ENCODE measurements at places on chromosomes 12 and 14.
A peak's percentile ranks its signal among the peaks of the same experiment; 100 is the strongest.

DNA sequence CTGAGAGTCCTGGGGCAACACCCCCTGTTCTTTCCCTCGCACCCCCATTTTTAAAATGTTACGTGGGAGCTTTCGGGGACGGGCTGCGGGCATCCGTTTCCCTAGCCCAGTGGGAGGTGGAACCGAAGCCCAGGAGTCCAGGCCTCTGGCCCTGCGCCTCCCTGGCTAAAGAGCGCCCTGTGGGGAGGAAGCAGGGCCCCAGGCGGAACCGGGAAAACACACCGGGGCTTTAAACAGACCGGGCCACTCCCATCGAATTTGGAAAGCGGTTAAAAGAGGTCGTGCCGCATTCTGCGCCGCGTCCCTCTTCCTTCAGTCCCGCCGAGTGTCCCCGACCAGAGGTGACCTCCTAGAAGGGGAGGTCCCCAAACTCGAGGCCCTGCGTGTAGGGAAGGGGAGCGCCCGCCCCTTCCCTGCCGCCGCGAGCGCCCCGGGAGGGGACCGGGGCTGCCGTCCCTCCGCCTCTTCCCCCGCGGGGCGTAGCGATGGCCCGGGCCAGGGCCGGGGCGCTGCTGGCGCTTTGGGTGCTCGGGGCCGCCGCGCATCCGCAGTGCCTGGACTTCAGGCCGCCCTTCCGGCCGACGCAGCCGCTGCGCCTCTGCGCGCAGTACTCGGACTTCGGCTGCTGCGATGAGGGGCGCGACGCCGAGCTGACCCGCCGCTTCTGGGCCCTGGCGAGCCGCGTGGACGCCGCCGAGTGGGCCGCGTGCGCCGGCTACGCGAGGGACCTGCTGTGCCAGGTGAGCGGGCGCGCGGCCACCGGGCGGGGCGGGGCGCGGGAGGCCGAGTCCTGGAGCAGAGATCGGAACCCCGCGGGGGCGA lies at the start of gene HHIPL1:
Gene HHIPL1, plus strand, starts transcription at position 407 of the 822 bp plus-strand sequence. Its CDS starts 79 bp downstream, at position 486.
- DNase-seq: peak; percentile 49

DNA sequence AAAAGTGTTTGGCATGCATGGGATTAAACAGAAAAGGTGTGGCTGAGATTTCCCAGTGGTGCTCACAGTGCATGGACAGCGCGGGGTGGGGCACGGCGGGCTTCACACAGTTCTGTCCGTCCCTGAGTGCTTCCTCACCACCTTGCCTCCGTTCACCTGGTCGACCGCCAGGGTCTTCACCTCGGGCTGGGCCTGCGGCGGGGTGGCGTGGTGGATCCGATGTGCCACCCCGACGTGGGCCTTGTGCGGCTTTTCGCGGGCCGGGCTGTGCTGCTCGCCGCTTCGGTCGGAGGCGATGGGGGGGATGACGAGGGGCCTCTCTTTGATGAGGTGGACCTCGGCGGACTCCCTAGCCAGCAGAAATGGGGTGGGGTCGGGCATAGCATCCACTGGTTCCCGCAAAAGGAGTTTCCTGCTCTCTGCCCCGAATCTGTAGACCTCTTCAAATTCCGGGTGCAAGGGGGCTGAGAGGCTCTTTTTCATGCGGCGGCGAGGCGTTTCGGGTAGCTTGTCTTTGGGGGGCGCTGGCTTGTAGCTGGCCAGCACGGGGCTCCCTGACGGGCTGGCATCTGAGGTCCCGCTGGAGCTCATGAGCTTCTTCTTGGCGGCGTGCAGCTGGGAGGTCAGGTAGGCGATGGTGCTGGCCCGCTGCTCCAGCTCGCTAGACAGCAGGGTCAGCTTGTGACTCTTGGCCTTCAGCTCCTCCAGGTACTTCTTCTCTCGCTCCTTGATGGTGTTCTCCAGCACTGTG lies 35.5 kb downstream of the CCDC92 start:
- DNase-seq: no peak

- DNase-seq: no peak
These were observed 471 bp downstream of the MTRFR start for GRCh38 chr12:123233505-123234308.

DNA sequence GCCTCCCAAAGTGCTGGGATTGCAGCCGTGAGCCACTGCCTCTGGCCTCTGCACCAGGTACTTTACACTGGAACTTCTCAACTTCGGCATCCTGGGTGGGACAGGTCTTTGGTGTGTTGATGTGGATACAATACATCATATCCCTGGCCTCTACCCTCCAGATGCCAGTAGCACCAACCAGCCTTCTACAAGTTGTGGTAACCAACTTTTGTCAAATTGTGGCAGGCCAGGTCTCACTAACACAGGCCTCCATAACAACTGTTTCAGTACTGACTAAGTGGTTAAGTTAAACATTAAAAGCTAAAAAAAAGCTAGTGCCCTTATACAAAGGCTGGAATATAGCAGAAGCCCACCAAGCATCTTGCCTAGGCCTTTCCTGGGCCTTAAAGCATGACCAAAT lies 232.9 kb downstream of the PCNX1 start:
- DNase-seq: no peak

DNA sequence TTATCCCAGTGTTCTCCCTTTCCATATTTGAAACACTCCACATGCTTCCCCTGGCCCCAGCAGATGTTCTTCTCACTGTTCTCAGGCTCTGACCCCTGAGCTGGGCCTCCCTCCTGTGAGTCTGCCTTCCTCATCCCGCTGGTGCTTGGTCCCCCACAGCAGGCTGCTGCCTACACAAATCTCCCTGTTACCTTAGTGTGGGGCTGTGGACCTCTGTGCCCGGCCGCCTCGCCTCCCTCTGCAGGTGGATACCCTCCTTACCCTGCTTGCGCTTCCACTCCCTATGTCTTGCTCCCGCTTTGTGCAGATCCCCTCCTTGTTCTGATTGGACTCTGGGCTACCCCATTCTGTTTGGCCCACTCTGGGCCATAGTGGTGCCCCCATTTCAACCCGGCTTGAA lies 6.9 kb downstream of the DERA start:
- no peak for DNase-seq

GRCh38 chr12:562634-563033 lies 100.6 kb downstream of the NINJ2 start:
- DNase-seq: no peak

- DNase-seq: no peak
These were observed 572.0 kb upstream of the ATP2B1 start for GRCh38 chr12:90280564-90281058.

DNA sequence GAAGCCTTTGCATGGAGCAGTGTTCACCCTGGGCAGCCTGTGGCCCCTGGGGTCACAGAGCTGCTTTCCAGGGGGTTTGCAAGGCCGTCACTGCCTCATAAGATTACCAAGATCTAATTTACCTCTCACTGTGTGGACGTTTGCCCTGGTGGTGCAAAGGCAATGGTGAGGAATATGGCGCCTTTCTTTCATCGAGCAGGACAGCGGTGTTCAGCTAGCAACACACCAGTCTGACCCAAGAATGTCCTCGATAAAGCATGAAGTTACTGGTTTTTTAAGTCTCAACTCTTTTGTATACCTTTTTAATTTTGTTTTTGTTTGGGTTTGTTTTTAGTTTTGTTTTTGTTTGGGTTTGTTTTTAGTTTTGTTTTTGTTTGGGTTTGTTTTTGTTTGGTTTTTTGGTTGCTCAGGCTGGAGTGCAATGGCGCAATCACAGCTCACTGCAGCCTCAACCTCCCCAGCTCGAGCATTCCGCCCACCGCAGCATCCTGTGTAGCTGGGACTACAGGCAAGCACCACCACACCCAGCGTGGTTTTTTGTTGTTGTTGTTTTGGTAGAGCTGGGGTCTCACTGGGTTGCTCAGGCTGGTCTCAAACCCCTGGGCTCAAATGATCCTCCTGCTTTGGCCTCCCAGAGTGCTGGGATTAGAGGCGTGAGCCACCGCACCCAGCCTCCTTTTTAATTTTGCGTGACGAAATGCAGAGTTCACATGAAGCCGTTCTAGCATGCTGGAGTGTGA lies 57.9 kb downstream of the PPP2R5C start:
- no peak for DNase-seq

DNA sequence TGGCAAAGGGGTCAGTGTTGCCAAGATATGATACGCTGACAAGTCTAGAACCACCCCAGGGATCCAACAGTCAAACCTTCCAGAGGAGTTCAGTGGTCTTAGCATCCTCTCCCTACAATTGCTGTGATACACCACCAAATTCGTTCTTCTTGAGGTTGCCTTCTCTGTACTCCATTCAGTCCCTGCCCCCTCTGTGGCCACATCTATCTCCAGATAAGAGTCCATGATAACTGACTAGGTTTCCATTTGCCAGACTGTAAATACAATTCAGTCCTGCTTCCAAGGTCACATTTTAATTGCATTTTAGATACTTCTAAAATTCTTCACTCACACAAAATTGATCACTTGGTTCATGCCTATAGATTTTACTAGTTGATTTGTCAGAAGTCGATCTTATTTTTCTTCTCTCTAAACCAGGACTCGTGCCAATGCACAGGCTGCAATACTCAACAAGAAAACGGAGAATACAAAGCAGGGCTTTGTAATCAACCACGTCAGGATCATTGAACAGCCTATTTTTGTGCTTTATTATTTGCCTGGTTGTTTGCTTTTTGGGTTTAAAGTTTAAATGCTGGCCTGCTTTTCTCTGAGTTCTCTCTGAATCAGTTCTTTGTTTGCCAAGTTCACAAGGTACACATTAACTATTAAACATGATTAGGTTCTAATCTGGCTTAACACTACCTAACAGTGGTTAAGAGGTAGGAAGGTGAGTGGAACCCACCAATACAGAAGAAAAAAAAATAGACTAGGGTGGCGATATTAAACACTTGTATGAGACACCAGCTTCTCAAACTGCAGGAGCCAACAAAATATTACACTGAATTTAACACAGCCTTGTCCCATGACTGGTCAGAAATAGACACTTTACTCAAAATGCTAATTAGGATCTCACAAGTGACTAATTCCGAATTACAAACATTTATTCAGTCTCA lies 5.3 kb upstream of the TSPAN8 start:
- no peak for DNase-seq

DNA sequence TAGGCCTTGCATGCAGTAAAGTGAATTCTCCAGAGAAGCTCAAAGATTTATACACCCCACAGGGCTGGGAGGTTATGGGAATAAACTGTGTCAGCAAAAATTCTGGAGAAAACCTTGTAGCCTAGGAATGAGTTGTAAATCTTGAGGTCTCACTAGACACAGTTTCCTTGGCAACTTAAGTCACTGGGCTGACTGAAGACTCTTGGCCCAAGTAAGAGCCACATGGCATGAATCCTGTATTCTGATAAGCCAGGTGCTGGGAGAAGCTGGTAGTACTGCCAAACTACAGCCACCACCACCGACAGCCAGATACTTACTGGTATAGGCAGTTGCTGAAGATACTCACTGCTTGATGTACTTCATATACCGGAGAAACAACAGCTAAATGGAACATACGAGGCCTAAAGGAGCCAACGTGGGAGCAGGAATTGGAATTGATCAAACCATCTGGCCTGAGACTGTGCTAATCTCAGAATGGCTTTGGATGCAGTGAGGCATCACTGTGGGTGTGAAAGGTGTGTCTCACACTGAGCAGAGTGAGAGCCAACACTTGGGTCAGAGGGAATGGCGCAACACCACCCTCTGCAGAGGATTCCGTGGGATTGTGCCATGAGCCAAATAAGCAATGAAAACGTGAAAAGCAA lies 102.8 kb upstream of the TMCC3 start:
- no peak for DNase-seq

DNA sequence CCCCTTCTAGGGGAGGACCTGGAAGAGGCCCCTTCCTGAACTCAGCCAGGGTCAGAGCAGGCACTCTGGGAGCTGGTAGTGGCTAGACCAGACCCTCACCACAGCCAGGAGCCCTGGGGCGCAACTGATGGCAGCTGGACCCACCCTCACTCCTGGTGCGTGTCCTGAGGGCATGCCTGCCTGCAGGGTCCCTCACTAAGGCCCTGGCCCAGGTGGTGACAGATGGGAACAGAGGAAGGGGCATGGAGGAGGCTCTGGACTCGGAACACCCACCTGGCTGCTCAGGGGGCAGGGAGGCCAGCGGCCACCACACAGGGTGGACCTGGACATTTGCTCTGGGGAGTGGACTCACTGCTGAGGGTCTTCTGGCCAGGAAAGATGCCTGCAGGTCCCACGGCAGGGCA lies 342.2 kb upstream of the SFSWAP start:
- no peak for DNase-seq

DNA sequence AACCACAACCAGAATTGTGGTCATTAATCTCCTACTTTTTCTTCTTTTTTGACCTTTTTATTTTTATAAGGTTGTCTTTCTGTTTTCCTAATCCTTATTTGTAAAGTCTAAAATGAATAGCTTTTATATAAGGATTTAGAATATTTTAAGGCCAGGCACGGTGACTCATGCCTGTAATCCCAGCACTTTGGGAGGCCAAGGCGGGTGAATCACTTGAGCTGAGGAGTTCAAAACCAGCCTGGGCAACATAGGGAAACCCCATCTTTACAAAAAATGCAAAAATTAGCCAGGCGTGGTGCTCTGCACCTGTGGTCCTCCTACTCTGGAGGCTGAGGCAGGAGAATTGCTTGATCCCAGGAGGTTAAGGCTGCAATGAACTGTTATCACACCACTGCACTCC lies 55.1 kb downstream of the IFT81 start:
- no peak for DNase-seq

- DNase-seq: peak; percentile 19
These were observed 1352.9 kb downstream of the TMEM121 start for GRCh38 chr14:106879241-106879640.

- no peak for DNase-seq
These were observed 39.9 kb downstream of the MYO1H start for GRCh38 chr12:109387425-109388166.

- DNase-seq: no peak
These were observed at the start of gene GALNT9 for GRCh38 chr12:132329036-132329719. Gene GALNT9 (minus strand): TSS chr12:132329589. CDS start chr12:132329203, 386 bp downstream.

DNA sequence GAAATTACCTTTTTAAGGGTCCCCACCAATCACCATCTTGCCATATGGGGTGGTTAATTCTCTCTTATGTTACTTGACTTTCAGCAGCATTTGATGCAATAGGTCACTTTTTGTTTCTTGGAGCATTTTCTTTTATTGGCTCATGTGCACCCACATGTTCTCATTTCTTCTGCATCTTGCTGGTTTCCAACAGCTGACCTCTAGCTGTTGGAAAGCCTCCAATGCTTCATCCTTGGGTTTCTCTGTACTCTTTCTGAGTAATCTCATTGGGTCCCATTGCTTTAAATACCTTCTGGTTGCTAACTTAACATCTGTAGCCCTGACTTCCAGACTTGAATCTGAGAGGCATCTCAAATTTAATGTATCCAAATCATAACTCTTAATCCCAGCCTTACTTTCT lies 116.8 kb downstream of the CRADD start:
- DNase-seq: no peak

GRCh38 chr12:11015775-11016430 lies 6.5 kb downstream of the TAS2R19 start:
- no peak for DNase-seq

All from heart right ventricle (tissue), 16 donors.